ENCODE measurements at places on chromosomes 7 and 10. TPM values are rescaled to one million over a fixed set of nuclear protein-coding genes. Genes with fewer than 3 reads are reported as not detected.
A peak's percentile ranks its signal among the peaks of the same experiment; 100 is the strongest.

DNA sequence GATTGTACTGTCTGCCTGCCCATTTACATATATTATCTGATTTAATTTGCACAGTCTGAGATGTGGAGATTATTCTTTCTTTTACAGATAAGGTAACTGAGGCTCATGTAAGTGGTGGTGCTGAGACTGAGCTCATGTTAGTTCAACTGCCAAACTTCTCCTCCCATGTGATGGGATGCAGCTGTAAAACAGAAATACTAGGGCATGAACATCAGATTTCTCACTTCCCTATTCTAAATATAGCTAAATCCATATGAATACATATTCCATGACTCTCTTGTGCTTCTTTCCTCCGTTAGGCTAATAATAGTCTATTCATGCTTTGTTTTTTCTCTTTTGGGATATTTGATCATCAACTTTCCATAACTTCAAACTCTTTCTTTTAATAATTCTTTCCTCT is 84.7 kb downstream of the PTPRZ1 start:
- no peak for DNase-seq

GRCh38 chr7:70942791-70943190 is 189.2 kb upstream of the GALNT17 start:
- DNase-seq, result no peak

DNA sequence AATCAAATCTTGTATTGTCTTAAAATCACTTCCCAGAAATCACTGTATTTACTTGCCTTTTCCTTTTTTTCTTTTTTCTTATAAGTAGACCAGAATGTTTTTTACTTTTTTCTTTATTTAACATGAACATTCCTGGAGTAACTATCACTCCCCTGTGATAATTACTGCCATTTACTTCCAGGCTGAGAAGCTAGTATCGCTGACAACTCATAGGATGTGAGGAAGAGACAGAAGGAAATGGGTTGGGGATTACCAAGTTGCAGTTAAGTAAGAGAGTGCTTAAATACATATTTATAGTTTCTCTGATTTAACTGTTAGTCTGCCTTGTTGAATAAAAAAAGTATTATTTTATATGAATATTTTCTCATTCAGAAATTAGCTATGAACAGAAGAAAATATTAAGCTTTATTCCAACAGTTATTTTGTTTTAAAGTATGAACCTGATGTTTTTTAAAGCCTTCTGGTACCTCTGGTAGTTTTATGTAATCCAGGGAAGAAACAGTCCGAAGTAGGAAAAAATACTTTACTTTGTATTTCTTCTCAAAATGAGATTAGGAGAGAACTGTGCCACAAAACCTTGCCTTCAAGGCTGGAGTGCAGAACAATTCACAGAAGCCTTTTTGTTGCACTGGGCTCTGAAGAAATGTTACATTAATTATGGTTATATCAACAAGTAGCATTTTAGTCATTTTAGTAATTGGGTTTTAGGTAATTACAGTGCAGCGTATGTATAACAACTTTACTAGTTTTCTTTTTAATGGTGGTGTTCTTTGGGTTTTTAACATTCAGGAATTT is 72.8 kb downstream of the SHOC2 start:
- DNase-seq, result no peak

The PLAC9 gene
- 6.3 TPM for total RNA-seq

- DNase-seq, result peak; percentile 87
Observed at GRCh38 chr10:91409069-91409868, 875 bp upstream of the HECTD2 start.

The ERVW-1 gene
- total RNA-seq, result not detected

DNA sequence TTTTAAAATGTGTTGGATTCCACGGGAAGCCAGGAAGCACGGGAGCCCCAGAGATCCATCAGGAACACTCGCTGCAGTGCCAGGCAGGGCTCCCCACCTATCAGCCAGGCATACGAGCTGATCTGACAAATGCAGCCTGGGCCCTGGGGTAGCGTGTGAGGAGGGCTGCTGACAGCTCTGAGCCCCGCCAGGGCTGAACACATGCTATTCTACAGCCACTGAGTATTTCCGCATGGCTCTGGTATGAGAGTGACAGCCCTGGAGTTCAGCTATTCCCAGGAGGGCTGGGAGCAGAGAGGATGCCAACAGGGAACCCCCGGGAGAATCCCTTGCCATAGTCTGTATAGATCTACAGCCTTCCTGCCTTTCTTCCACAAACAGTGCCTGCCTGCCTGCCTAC is 237.3 kb upstream of the ZMIZ1 start:
- no peak for DNase-seq

DNA sequence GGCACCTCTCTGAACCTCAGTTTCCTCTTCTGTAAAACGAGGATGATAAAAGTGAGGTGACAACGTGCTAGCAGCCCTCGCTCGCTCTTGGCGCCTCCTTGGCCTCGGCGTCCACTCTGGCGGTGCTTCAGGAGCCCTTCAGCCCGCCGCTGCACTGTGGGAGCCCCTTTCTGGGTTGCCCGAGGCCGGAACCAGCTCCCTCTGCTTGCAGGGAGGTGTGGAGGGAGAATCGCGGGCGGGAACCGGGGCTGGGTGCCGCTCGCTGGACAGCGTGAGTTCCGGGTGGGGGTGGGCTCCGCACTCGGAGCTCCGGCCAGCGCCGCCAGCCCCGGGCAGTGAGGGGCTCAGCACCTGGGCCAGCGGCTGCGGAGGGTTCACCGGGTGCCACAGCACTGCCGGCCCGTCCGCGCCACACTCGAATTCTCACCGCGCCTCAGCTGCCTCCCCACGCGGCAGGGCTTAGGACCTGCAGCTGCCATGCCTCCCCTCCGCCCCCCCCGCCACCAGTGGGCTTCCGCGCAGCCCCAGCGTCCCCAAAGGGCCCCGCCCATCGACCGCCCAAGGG is 24.3 kb upstream of the ACSL5 start:
- no peak for DNase-seq

DNA sequence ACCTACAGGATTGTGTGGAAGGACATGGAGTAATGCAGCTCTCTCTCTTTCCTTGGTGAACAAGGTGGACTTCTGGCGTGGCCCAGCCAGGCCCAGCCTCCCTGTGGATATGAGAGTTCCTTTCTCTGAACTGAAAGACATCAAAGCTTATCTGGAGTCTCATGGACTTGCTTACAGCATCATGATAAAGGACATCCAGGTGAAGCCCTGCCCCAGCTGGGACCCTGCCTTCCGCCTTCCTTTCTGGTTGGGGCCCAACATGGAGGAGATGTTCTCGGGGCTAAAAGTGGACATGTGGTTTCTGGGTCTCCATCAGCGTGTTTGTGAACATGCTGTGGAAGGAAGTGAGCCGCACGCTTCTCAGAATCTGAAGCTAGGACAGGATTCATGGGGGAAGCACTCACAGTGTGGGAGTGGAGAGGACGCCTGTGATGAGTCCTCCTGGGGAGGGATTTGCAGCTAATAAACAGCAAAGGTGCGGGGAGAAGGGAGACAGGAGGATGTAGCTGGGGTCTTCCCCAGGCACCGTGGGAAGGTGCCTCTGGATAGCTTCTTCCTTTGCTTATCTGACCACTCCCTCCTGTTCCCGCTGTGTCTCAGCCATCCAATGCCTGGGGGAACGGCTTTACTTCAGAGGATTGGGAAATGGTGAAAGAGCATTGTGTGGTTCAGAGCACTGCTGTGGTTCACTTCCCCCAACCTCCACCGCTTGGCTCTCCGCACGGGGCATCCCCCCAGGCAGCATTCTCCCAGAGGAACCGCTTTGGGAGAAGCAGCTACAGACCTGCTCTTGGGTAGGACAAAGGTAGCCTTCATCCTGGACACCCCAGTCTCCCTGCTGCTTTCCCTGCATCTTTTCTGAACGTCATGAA is 5.5 kb downstream of the CPA5 start:
- no peak for DNase-seq

DNA sequence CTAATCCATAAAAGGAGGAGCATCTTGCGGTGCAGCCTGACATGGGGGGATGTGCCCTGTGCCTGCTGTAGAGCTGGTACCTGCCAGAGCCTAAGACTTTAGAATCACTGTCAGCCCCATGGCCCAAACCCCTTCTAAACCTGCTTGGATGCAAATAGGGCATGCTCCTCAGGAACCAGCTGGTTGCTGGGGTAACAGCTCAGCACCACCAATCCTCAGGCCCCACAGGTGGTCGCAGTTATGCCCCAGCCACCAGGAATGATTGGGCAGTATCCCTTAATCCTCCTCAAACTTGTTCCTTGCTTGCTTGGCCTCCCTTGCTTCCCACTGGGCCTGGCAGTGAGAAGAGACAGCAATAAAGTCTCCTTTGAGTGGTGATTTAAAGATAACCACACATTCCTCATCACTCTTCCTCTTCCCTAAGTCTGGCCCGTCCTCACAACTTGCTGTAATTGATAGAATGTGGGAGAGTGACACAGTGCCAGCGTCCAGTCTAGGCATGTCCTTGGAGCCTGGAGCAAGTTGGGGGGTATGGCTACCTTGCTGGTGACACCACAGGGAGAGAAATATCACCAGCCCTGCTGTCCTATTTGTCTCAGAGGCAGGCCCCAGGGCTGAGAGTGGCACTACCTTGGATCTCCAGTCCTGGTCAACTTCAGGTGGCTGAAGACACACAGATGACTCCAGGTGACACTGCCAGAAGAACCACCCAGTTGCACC is 43.0 kb downstream of the VSTM4 start:
- no peak for DNase-seq

The PWWP2B gene
- 4.7 TPM for total RNA-seq

The UNCX gene
- 15.5 TPM for total RNA-seq

- no peak for DNase-seq
Observed at GRCh38 chr10:124676416-124677062, 67.6 kb downstream of the FAM53B start.

DNA sequence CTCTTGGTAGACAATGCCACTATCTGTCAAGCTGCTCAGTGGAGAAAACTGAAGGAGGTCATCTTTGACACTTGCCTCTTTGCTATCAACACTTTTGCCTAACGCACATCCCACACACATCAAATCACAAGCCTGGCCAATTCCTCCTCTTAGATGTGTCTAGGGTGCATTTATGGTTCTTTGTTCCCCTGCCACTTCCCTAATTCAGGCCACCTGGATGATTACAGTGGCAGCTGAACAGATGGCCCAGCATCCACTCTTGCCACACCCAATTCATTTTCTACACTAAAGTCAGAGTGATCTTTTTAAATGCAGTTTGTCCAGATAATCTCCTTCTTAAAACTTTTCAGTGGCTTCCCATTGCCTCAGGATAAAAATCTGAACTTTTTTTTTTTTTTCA is 58.6 kb downstream of the LAMB4 start:
- DNase-seq, result no peak

GRCh38 chr7:72494807-72495206 is 82.7 kb upstream of the CALN1 start:
- DNase-seq, result no peak

DNA sequence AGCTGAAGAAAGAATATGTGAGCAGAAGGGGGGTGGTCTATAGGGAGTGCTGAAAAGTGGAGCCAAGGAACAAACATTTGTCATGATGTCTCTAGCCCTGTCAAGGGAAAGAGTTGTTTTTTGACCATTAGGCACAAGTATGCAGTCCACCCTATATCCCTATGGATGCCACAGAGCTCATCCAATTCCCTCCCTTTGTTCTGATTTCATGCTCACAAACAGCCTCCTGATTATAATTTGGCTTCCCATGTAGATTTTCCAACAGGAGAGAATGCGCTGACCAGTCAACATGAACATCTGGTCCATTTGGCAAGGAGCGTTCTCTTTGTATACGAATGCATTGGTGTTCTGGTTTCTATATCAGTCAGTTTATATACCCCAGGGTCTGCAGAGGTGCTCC is 12.1 kb upstream of the CEP41 start:
- DNase-seq, result no peak

GRCh38 chr7:80215734-80216133 is 81.1 kb downstream of the GNAI1 start:
- no peak for DNase-seq

DNA sequence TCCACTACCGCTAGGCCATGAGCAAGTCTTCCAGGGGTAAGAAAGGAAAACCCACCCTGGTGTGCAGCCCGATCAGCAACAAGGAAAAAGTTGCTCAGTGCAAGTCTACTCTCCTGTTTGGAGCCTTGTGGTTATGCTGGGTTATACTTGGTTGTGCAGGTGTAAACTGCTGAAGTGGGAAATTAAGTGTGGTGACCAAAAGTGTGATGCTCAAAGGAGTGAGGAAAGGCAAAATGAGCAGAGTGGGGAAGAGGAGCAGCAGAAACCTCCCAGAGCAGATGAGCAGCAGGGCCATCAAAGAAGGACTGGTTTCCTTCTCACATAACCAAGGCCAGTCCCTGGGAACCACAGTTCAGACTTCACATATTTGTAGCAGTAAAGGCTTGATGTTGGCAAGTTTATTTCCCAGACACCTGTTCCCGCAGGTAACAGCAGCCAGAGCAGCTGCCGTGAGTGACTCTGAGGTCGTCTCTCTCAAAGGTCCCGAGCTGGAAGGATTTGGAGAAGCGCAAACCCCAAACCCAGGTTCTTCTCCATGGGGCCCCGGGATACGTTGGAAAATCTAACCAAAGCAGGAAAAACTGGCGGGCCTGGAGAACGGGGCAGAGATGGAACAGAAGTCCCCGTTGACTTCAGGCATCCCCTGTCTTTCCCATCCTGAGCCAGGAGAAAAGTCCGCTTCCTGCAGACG is 607 bp upstream of the SMO start:
- no peak for DNase-seq
